ENCODE measurements at places on chromosomes 12 and 14.

GRCh38 chr12:19652386-19652785 lies 213.1 kb downstream of the AEBP2 start:
- no peak for DNase-seq

GRCh38 chr12:56571121-56571520 lies 49.5 kb downstream of the RBMS2 start:
- no peak for DNase-seq

GRCh38 chr12:116370004-116370404 lies 92.5 kb upstream of the MED13L start:
- DNase-seq: no peak

- no peak for DNase-seq
Measured at GRCh38 chr12:42961395-42961794, 371.8 kb upstream of the PRICKLE1 start.

GRCh38 chr14:92525322-92526095 lies 11.9 kb downstream of the RIN3 start:
- no peak for DNase-seq
